EL (cell line): ENCODE measurements at places on chromosomes 4 and X.

DNA sequence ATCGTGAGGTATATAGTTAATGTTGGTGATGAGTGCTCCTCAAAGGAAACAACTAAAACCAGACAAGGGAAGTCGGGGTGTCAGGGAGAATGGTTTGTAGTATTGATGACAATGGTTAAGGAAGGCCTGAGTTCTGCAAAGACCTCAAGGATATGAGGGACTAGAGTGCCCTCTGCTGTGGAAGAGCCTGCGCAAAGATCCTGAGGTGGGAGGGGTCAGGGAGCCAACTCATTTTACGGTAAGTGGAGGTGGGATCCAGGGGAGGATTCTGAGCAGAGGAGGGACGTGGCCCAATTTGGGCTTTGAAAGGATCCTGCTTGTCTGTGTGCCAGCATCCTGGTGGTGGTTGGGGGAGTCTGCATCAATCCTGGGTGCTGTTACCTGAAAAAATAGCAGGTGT is 11.3 kb downstream of the UBA1 start:
- DNase-seq: no peak

- DNase-seq: no peak
Observed at GRCh38 chr4:100782356-100782755, 264.5 kb upstream of the EMCN start.

DNA sequence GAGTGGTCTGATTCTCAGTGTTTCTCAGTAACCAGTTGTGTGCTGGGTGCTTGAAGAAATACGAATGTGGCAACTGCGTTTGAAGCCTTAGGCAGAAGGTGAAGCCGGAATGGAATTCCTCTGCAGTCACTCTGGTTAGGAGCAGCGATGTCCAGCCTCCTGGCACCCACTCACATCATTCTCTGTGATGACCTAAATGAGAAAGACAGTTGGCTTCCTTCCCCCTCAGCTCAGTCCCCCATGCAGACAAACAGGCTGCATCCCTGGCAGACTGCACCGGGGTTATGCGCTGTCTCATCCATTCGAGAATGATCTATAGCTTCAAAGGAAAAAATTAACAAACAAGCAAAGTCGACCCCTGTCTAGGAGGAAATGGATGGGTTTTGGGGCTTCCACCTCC is 170.1 kb upstream of the SCML1 start:
- no peak for DNase-seq

DNA sequence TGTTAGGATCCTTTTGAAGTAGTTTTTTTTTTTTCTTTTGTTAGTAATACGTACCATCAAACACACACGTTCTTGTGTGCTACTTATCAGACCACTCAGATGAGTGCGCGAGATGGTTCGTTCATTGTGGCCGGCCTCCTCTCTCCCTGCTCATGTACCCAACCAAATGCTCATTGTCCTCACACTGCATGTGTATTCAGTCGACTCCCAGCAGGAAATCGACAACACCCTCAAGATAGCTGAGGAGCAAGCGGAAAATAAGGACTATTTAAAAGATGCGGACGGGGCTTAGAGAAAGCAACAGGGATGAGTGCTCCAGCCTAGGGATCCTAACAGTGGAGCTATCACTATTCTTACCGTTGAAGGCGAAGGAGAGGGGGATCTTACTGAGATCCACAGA is 72.9 kb upstream of the GUCY1A1 start:
- no peak for DNase-seq

DNA sequence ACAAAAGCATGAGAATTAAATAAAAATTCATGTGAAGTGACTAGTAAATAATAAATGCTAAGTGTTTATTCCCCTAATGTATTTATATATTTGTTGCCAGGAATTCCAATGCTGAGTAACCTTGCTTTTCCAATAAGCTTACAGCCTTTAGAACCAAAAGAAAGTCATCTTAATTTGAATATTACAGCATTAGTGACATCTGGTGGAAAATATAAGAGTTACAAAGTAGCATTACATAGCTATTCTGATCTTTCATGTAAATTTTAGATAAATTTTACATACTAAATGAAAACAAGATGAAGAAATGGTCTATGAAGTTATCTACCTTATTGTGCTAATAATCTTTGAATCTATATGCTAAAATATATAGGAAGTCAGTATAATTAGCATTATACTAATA is 10.4 kb downstream of the MAD2L1 start:
- no peak for DNase-seq

GRCh38 chr4:177860171-177860570 is 417.9 kb upstream of the AGA start:
- no peak for DNase-seq

DNA sequence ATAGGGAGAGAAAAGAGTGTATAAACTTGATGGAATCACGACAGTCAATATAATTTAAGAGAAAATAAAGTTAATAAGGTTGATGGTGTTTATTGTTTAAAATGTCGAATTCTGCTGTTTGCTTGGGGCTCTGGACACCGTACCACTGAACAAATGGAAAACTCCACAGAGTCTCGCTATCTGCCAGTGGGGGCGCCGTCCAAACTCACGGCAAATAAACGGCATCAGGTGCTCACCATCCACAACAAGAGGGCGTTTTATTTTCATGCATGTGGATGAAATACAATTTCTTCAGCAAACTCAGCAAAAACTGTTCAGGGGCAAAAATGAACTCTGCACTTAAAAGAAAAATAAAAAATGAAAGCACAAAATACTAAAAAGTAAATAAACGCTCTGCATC is 46.6 kb upstream of the FAM47C start:
- no peak for DNase-seq

DNA sequence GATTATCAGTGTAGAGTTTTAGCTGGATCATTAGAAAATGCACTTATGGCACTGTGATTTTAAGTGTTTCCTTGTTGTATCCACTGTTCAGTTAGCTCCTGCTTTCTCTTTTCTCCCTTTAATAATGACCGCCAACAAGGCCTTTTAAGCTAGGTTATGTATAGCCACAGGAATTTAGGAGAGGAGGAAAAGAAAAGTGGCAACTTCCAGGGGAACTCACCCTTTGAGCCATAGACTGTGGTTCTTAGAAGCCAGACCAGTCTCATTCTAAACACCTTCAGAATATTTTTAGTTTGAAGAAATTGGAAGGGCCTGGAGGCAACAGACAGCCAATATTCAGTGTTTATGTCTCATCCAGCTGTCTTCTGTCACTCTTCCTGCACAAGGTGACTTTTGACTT is 6.1 kb downstream of the FGF2 start:
- no peak for DNase-seq

DNA sequence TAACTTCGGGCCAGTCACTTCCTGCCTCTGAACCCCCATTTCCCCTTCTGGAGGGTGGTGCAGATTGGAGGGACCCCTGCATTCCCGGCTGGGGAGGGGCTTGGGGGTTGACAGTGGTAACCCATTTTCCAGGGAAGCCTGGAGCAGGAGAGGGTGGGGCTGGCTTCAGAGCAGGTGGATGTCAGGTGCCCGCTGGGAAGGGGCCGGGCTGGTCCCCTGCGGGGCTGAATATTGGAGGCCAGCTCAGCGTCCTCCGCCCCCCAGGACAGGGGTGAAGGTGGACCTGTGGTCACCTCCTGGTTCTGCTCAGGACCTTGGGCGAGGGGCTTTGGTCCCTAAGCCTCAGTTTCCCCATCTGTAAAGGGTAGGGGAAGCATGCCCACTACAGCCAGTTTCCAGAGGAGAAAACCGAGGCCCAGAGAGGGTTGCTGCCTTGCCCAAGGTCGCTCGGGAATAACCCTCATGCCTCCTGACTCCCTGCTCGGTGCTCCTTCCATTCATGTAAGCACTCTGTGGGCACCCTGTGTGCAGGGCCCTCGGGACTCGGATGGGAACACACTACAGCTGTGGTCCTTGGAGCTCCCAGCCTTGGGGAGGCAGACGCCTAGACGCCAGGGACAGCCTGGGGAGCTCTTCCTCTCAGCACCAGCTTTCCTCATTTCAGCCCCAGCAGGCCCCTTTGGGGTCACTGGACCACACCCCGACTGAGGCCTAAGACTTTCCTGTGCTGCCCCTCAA is 683 bp downstream of the MAN2B2 start:
- DNase-seq: no peak

- DNase-seq: no peak
Observed at GRCh38 chr4:123786163-123786915, 389.7 kb downstream of the SPRY1 start.

DNA sequence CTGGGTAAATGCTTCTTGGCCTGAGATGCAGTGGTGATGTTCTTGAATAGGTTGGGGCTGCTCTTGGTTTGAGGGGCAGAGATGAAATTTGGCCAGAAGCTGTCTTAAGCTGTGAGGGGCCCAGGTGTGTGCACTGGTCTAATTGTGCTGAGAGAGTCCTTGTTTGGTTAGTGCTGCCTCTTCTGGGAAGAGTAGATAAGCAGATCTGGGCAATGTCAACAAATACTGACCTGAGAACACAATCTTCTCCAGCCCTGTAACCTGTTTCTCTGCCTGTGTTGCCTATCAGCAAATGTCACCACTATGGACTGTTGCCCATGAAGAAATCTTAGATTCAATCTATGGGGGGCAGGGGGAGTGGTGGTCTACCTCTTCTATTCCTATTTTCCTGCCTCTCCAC is 17.2 kb upstream of the USP27X start:
- no peak for DNase-seq

DNA sequence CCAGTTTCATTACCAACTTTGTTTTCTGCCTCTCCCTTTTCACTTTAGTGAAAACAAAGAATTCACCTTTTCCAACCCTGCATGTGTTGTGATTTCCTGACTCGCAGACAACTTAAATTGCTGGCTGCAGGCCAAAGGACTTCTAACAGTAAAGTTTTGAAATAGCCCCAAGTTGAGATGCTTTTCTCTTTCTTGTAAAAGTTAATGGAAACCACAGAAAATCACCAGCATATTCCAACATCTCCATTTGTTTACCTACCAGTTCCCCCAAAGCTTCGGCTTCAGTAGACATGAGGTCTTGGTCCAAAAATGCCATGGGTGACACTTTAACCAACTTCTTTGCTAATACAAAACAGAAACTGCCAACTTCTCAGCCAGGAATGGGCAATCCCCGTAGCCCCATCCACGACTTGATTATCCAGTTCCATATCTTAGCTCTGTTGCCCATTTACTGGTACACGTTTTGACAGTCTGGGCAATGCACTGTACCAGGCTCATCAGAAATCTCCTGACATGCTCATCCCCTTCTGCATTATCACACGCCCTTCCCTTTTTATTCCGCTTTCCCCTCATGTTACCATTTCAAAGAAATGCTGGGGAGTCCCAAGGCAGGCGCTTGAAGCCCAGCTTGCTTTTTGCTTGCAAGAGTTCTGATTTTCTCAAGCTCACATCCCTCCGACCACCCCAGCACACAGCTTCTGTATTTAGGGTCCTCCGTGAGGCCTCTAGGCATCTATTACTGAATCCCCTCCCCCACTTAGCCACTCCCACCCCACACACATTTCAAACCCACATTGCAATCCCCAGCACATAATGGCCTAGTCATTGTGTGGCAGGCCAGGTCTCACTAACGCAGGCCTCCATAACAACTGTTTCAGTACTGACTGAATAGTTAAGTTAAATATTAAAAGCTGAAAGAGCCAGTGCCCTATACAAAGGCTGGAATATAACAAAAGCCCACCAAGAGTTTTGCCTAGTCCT is 137.9 kb upstream of the S100G start:
- DNase-seq: no peak

DNA sequence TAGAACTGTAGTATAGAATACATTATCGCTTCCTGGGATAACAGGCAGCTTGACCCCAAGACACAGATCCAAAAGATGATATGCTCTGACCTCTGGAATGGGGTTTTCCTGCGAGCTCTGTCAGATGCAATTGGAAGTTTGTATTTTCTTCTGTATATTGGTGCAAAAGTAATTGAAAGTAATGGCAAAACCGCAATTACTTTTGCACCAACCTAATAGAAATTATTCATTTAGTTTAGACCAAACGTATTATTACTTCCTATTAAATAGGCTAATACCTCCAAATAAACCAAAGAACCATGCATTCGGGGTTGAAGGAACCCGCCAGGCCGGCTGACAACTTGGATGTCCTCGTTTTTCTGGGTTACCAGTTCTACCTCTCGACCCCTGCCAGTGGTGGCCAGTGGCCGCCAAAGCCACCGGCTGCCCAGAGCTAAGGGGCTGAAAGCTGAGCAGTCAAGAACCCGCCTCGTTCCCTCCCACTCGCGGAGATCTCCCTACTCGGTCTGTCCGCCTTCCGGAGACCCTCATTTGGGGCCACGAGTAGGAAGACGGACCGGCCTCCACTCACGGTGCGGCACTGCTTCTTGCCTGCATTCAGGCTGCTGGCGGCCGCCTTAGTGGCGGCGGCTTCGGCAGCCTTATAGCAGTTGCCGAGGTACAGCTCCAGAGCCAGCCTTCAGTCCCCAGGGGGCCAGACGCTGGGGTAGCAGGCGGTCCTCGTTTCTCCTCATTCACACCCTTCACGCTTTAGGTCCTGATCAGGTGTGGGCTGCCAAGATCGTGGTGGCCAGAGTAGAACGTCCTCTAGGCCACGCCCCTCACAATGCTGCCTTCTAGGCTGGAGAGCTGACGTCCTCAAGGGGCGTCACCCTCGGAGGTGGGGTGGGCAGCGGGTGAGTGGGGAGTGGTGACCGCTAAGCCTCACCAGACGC is 121.9 kb downstream of the RBMX2 start:
- peak; percentile 11 for DNase-seq

GRCh38 chr4:37767546-37767945 is 58.9 kb upstream of the PGM2 start:
- peak; percentile 33 for DNase-seq

- no peak for DNase-seq
Observed at GRCh38 chr4:70943114-70943513, 40.9 kb downstream of the MOB1B start.

- DNase-seq: no peak
Observed at GRCh38 chr4:42995343-42995944, 102.9 kb downstream of the GRXCR1 start.

- DNase-seq: no peak
Observed at GRCh38 chr4:69828828-69829227, 31.1 kb downstream of the SULT1E1 start.

DNA sequence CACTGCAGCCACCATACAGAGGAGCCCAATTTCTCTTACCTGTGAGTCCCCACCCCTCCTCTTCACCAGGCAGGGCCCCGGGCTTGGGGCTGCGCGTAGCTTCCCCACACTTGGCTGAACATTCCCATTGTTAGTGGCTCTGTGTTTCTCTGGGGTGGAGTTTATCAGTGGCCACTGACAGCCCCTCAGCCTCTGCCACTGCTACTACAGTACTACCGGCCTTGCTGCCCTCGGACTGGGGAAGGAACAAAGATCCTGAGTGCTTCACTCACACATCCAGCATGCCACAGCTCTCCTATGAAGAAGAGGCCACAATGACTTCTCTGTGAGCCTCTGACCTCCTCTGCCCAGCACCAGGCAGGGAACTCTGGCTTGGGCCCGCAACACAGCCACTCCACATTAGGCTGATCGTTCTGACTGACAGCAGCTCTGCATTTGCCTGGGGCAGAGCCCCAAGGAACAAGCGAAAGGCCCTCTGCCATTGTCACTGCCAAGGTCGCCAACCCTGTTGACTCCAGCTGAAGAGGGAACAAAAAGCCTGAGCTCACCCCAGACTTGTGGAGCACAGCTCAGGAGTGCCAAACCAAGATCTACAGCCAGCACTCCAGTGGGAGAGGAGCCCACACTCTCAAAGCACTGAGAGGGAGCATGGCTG is 24.0 kb downstream of the ABCB7 start:
- DNase-seq: no peak
